ENCODE measurements at places on chromosomes 3 and 15.

GRCh38 chr15:56207092-56207491 lies 36.6 kb downstream of the RFX7 start:
- DNase-seq, result no peak

DNA sequence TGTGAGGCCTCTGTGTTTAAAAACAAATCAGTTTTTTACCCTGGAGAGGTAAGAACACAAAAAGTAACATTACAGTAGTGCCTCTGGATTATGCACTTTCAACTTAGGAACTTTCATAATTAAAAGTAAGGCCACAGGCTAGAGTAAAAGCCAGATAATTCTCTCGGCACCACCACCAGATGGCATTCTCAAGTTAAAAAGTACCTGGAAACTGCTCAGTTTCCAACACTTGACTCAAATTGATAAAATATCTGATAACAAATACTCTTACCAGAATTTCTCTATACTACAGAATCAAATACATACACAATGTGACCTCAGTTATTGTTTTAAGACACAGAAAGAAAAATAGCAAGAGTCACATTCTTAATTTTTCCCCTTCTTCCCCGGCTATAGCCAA lies 19.9 kb downstream of the SPICE1 start:
- no peak for DNase-seq

GRCh38 chr3:28301688-28302087 lies 46.8 kb upstream of the ZCWPW2 start:
- DNase-seq, result no peak

DNA sequence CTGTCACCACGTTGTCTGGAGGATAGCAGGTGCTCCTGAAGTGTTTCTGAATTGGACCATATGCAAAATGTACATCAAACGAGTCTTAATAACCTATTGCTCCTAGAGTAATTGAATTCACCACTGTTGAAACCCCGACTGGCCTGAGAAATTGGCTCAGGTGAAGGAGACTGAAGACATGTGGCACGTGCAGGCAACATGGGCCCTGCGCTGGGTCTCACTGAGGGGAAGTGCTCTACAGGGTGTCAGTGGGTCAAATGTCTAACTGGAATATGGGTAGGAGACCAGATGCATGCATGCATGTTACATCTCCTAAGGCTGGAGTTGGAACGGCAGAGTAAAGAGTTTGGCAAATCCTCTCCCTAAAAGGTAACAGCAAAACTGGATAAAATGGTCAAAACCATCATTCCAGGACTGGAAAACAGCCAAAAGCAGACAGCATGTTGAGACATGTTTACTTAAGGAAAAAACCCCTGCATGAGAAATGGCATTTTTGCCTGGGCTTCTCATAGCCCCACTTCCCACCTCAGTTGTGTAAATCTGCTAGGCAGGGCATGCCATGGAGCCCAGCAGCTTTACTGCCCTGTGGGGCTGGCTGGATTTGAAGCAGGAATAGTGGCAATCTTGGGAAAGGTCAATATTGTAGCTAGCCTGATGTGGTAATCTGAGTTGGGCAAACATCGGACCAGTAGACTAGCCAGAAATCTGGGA lies 131.3 kb downstream of the TJP1 start:
- no peak for DNase-seq

DNA sequence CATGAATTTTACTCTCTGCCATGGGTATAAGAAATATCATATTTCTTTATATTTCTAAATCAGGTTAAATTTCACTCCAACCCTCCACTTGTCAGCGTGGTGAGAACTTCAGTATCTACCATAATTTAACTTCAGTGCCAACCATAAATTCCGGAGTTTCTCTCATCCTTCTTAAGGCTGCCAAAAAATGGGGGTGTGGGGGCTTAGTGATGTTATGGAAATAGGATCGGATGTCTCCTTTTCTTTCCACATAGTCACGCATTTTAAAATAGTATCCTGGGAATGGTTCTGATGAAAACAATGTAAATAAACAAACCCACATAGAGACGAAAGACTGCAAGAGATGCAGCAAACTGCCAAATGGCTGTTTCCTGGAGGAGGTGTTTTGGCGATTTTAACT lies 12.9 kb upstream of the FAM3D start:
- no peak for DNase-seq

DNA sequence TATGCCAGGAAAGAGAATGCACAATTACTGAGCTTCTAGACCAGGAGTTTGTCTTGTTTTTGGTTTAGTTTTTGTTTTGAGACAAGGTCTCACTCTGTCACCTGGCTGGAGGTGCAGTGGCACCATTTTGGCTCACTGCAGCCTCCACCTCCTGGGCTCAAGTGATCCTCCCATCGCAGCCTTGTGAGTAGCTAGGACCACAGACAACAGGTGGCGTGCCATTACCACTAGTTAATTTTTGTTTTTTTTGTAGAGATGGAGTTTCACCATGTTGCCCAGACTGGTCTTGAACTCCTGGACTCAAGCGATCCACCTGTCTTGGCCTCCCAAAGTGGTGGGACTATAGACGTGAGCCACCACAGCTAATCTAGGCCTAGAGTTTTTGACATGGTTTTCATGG lies 104.4 kb upstream of the CCDC54 start:
- DNase-seq, result no peak

- DNase-seq, result no peak
These were observed 52.7 kb downstream of the VGLL4 start for GRCh38 chr3:11591002-11591355.

GRCh38 chr15:85800478-85801123 lies 5.9 kb upstream of the KLHL25 start:
- peak; percentile 31 for DNase-seq

- no peak for DNase-seq
These were observed 21.4 kb downstream of the RAD54L2 start for GRCh38 chr3:51559961-51560360.

- DNase-seq, result no peak
These were observed 114.7 kb downstream of the SNRK start for GRCh38 chr3:43400781-43401730.

DNA sequence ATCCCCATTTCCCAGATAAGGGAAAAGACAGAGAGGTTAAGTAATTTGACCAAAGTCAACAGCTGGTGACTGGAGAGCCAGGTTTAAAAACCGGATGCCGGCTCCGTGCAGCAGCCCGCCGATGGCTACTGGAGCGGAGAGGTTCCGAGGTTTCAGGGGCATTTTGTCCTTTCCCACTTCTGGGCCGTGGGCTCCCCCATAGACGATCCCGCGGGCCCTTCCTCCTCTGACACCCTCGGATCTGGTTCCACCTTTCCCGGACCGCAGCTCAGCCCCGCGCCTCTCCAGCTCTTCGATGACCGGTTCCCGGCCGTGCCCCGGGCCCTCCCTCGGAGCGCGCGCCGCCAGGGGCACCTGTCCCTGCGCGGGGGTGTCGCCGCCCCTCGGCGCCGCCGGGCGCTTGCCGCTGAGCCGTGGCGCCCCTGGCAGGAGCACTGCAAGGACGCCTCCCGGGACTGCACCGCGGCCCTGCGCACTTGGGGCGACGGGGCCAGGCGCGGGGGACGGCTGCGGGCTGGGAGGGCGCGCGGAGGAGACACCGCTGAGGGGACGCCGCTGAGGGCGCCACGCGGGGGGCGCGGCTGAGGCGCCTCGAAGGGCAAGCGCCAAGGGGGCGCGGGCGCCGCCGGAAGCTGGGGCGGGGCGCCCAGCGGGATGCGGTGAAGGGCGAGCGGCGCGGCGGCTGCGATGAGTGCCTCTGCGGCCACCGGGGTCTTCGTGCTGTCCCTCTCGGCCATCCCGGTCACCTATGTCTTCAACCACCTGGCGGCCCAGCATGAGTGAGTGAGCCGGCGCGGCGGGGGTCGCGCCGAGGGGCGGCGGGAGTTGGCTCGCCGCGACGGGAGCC lies at the start of gene TM6SF1:
Gene TM6SF1 (plus strand): TSS at position 652 of the 847 bp plus-strand sequence. CDS start 36 bp downstream, at position 688.
- DNase-seq, result no peak

DNA sequence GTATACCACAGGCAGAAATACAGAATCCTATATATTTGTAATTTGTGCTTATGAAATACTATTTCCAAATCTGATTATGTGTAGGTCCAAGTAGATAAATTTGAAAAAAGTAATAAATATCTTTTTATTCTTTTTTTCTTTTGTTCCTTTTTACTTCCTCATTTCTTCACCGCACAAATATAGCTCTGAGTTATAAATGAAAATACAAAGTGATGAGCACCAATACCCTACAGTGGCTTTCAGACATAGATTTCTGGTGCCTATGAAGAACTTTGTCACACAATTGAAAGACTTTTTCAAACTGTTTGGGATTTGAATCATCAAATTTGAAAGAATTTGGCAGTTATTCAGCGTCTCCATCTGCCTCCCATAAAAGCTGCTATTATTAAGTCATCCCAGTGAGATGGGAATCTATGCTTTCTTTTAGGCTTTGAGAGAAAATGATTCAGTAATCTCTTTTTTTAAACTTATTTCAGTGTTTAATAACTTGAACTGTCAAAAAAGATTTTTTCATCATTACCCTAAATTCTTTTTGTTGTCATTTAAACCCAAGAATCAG lies 363.6 kb upstream of the GOLIM4 start:
- no peak for DNase-seq

- DNase-seq, result peak; percentile 56
These were observed 1005.2 kb upstream of the CADM2 start for GRCh38 chr3:83953417-83954089.

DNA sequence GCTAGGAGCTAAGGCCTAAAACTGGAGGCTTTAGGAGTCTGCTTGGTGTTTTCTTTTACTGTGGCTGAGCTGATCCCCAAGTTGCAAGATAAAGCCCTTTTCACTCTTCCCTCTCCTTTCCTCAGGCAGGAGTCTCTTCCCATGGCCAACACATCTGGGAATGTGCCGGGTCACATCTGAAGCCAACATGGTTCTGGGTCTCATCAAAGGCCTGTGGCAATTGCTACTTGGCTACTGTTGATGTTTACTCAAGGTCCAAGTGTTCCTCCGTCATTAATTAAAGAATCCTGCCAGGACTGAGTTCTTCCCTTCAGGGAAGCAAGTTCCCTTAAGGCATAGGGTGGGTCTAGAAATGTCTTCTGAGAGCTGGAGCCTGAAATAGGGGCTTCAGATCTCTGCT lies 230.2 kb downstream of the GBE1 start:
- DNase-seq, result no peak

DNA sequence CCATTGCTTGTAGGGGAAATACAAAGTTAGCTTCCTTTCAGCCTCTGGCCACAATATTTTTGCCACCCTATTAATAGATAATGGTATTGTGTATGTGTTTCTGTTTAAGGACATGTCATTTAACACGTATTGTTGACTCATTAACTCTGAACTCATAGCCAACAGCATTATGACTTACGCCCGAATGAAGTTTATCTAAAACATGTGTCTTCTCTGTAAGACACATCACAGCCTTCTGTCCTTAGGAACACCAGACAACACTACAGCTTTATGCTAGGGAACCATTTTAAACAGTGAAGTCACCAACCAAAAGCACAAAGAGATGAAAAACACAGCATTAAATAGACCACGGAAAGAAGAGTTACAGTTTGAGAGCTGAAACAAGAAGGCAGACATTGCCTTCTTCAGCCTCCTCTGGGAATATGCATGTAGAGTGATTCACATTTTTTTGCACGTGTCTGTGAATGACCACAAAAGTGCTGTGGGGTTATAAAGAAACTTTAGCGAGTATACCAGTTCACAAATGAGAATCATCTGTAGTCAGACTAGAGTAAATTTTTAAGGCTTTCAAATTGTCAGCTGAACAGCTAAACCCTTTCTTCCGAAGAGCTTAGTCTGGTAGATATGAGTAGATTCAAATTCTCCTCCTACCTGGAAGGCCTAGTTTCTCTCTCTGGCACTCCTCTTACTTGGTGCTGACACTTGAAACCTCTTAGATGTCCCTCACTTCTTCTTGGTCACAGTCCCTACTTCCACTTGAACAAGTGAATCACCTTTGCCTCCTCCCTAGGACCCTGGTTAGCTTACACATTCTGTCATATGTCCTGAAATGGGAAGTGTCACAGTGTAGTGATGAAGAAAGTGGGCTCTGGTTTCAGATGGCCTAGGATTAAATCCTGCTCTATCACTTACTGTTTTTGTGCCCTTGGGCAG lies 32.2 kb downstream of the MCTP2 start:
- no peak for DNase-seq

GRCh38 chr3:15623535-15624440 lies 22.2 kb downstream of the BTD start:
- no peak for DNase-seq

GRCh38 chr15:101185770-101186169 lies 66.1 kb downstream of the CHSY1 start:
- DNase-seq, result no peak

DNA sequence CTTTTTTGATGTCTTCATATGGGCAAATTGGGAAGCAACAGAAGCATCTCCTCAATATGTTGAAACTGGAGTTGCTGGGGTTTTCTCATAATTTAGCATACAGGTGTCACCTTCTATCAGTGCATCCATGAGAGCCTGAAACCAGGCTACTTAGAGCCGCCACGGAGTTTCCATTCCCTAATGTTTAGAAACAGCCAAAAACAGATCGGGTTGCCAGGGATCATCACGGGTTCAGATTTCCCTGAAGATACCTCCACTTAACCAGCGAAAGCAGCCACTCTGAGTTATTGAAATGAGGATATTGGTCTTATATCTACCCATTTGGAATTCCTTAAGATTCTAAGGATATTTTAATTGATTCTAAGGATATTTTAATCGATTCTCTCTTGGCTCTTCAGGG lies 14.5 kb downstream of the TERB2 start:
- no peak for DNase-seq

DNA sequence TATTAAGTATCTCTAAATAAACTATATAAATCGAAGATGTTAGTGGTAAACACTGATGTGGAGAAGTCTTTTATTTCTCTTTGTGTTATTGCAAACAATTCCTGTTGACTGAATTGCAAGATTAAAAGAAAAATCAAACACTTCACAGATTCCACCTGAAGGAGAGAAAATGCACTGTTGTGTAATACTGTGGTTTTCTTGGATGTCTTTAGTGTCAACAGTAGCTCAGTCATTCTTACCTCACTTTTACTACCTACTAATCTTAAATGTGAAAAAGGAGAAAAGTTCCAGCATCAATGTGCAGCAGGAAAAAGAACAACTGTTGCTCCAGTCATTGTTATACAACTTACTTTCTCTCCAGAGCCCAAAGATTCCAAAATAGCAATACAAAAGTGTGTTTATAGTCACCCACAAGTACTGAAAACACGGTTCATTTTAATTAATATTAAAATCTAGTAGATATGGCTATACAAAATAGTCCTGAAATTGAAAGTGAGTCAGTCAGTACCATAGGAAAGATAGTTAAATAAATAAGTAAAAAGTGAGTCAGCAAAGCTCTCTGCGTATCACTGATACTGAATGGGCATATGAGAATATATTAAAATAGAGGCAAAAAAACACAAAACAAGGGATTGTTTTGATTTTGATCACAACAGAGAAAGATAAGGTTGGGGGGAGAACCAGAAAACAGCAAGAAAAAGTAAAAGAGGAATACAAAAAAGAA lies 90.5 kb upstream of the CSPG5 start:
- DNase-seq, result no peak

- DNase-seq, result no peak
These were observed 648.8 kb upstream of the KCNMB2 start for GRCh38 chr3:177887475-177887874.

DNA sequence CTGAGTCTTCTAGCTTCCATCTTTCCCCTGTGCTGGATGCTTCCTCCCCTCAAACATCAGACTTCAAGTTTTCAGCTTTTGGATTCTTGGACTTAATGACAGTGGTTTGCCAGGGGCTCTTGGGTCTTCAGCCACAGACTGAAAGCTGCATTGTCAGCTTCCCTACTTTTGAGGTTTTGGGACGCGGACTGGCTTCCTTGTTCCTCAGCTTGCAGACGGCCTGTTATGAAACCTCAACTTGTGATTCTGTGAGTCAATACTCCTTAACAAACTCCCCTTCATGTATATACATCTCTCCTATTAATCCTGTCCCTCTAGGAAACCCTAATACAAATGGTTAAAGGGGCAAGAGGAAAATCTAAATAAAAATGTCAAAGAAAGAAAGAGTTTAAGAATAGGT lies 100.1 kb downstream of the ABI3BP start:
- DNase-seq, result no peak

GRCh38 chr15:51132384-51133139 lies 37.9 kb upstream of the TNFAIP8L3 start:
- DNase-seq, result peak; percentile 84
